Stimulated activated naive CD8-positive, alpha-beta T cell treated with anti-CD3 and anti-CD28 coated beads, Interleukin-15, Interleukin-2, amounts not matched to agents 100 U/mL and 50 U/mL, for 24 hours (primary cell): ENCODE measurements at places on chromosomes 16 and 17.

DNA sequence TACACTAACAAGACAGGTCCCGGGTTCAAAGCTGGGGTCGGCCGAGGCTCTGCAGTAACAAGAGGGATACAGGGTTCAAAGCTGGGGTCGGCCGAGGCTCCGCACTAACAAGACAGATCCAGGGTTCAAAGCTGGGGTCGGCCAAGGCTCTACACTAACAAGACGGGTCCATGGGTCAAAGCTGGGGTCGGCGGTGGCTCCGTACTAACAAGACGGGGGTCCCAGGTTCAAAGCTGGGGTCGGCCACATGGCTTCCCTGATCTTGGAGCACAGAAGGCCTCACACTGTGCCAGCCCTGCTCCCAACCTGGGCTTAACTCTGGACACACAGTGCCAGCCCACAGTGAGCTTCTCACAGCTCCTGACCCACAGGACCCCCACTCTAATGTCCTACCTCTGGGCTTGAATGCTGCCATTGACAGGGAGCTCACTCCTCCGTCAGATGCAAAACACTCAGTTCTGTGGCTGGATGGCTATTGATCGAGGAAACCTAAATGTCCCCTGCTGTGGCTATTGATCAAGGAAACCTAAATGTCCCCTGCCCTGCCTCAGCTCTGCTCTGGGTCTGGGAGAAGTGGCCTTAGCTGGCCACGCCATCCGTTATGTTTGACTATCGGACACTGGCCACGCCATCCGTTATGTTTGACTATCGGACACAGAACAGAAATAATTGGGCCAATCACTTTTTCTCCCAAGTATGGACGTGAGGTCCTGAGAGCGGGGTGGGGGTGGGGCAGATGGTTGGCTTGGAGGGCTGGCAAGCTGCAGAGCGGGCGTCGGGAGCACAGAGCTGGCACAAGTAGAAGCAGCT, 54.6 kb upstream of the DOC2B start:
- no peak for DNase-seq

DNA sequence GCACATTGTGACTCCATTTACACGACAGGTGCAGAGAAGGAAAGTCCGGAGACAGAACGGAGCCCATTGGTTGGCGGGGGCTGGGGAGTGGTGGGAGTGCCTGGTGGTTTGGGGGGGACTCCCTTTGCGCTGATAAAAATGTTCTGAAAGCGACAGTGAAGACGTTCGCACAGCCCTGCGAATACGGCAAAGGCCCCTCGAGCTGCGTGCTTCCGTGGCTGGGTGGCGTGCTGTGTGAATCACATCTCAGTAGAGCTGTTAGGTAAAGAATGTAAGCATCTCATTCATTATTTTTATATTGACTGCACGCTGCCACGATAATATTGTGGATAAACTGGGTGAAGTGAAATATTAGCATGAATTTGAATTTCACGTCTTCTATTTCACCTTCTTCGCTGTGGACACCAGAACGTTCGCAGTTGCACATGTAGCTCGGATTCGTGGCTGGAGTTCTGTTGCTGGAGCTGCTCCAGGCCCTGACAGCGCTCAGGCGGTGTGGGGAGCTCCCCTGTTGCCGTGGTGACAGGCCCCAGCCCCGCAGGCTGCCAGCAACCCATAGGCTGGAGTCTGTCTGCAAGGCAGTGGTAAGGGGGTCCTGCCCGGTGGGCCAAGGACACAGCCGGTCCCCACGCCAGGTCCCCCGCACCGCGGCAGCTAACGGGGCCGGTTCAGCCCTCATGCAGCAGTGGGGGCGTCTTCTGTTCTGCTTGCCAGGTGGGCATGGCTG, 44.6 kb downstream of the SOX8 start:
- DNase-seq: no peak

DNA sequence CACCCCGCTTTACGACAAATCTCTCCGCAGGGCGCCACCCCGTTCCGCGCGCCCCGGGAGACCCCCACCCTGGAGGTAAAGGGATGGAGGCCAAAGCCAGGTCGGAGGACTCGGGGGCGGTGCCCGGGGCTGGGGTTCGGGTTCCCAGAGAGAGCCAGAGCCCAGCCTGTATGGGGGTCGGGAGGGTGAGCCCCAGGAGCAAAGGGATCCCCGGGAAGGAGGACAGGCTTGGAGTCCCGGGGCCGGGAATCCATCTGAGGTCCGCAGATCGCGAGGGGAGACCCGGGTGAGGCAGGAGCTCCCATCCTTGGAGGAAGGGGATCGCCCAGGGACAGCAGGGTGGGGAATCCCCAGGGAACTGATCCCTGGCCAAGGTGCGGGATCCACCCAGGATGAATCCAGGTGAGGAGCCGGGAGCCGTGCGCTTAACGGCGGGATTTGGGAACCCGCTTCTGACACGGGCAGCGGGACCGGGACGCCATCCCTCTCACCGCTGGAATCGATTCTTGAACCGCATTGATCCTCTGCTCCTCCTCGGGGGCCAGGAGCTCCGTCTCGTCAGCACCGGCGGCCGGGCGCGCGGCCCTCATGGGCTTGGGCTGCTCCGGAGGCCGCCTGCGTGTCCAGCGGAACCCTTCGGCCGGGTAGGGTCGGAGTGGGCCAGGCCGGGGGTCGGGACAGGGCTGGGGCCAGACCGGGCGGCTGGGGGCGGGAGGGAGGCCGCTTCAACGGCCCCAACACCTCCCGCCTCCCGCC, at the start of gene MMD:
Gene MMD, minus strand, starts transcription at position 657 of the 756 bp plus-strand sequence. Its CDS starts 140 bp downstream, at position 517.
- no peak for DNase-seq

DNA sequence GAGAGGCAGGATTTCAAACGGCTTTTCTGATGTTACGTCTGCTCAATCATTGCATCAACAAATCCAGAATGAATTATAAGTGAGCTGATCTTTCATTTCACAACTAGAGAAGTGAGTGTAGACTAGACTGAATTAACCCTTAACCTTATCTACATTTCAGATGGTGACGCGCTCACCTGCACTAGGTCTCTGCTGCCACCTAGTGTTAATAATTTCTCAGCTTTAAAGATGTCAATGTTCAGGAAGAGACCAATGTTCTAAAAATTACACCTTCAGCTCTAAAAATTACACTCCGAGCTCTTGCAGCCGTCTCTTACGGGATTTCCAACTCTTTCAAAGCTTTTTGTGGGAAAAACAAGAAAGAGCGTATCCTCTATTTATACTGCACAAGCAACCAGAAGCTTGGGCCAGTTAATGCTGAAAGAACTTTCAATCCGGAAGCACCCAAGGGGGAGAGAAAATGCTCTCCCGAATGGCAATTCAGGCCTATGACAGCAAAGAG, 88.2 kb upstream of the FA2H start:
- no peak for DNase-seq

DNA sequence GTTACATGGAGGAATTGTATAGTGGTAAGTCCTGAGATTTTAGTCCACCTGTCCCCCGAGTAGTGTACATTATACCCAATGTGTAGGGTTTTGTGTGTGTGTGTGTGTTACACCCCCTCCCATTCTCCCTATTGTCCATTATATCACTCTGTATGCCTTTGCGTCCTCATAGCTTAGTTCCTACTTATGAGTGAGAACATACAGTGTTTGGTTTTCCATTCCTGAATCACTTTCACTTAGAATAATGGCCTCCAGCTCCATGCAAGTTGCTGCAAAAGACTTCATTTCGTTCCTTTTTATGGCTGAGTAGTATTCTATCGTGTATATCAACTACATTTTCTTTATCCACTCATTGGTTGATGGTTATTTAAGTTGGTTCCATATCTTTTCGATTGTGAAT, 635 bp upstream of the FA2H start:
- no peak for DNase-seq

DNA sequence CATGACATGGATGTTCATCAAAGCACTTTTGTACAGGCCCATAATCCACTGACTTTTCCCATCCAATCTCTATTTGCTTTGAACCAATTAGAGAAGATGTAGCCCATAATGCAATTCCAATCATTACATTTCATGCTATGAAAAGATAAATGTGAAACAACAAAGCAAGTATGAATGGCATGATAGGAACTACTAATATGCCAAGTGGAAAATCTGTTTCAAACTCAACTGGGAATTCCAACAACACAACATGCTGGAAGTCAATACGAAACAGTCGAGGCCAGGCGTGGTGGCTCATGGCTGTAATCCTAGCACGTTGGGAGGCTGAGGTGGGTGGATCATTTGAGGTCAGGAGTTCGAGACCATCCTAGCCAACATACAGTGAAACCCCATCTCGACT, 39.6 kb upstream of the TMEM97 start:
- no peak for DNase-seq

GRCh38 chr16:647173-647902, 1.8 kb upstream of the WDR90 start:
- no peak for DNase-seq

GRCh38 chr17:46195217-46195855, 2.1 kb upstream of the KANSL1 start:
- no peak for DNase-seq

GRCh38 chr17:31509805-31510177, 118.3 kb downstream of the RAB11FIP4 start:
- no peak for DNase-seq

DNA sequence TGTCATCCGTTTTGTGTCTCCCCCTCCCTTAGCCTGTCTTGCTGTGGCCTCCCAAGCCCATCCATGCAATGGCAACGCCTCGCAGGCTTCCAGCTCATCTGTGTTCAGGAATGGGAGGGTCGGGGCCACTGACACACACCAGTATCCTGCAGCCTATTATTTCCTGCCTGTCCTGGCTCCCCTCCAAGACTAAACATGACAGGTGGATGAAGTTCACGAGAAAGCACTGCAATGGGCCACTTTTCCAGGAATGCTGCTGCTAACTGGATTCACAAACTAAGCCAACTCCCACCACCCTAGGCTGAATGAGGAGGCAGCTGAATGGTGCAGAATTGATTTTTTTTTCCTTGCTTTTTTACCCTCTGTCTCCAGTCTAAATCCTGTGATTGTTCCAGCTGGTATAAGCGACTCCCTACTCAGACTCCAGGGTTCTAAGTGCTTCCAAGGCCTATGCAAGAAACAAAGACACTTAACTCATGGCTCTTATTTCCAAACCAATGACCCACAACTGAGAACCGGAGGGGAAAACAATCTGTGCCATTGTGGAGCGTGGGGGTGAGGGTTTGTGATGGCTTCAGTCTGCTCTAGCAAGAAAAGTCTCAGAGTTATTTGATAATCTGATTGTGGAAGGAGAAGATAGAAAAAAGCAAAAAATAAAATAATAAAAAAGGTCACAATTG, 23.3 kb downstream of the TMEM100 start:
- DNase-seq: no peak

DNA sequence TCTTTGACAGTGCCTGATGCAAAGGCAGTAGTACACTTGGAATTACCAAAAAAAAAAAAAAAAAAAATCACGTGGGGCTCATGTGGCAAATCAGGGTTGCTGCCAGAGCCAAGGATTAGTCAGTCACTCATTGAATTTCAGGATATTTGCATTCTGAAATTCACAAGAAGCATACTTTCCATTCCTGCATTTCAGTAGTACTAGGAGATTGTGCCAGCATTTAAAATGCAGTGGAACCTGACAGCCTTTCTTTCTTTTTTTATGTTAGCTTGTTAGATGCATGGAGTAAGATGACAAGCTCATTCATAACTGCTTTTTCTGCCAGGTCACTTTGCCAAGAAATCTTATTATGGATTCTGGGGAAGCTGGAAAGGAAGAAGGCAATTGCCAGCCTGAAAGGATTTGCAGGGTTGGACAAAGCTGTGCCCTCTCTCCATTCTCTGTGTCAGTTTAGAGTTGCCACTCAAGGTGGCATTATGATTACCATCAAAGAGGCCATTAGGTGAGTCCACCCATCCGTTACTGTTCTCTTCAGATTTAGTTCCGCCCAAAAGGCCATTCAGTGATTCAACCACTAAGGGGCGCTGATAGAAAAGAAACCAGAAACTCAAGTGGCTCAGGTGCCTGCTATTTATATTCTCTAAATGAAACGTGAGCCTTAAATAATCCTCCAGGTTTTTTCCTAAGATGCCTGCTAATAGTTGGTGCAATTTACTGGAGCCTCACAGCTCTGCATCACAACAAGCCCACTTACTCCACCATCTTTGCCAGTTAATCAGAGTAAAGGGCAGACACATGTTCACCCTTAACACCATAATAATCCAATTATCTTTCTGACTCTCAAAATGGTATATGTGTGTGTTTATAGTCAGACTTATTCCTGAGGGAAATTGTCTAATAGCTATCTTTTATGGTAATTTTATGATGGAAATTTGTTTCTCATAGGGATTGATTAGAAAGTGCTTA, 59.0 kb downstream of the TANGO6 start:
- no peak for DNase-seq

GRCh38 chr17:18144855-18145254, 36.3 kb downstream of the MYO15A start:
- DNase-seq: no peak

DNA sequence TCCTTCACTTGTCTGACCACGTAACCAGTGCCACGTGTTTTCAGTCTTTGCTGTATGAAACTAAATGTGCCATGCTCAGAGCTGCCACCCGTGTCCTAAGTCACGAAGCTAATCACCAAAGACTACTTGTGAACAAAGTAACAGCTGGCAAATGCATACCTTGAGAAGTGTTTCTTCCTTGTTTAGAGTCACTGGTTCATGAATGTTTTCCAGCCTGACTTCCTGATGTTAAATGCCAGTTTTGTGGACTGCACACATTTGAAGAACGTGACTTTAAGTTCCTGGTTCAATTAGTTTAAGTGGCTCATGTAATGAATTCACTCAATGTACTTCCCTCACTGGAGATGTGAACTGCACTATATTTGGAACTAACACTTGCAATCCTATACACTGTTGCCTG, 19.9 kb upstream of the KPNB1 start:
- no peak for DNase-seq
